ENCODE measurements at places on chromosomes 5 and 9.

DNA sequence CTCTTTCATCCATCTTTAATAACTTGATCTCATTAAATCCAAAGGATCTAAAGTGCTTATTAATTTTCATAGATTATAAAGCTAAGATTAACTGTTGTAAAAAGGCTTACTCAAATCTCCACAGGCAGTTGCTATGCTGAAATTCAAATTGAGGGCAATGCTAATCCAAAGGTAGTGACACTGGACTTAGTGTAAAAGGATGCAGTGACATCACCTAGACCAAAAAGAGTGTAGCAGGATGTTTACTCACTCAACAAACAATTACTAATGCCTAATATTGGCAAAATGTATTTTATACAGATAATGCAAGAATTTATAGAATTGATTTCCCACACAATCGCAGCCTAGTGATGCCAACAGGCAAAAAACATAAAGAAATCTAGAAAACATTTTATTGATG lies 756.2 kb downstream of the CDH9 start:
- no peak for DNase-seq

DNA sequence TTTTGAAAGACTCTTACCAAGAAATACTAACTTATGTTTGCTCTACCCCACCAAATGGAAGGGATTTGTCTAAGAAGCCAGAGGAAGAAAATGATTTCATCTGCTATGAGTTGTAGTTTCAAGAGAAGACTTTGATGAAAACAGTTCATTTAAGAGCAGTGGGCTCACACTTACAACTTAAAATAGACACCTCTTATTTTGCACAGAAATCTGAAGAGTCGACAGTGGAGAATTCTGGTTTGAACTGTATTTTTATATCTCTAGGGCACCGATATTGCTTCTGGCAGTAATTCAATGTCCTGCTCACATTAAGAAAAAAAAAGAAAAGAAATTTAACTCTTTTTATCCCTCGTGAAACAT lies 1.9 kb upstream of the DAB2 start:
- no peak for DNase-seq

GRCh38 chr9:3018071-3018470 lies 174.2 kb upstream of the PUM3 start:
- DNase-seq: no peak

DNA sequence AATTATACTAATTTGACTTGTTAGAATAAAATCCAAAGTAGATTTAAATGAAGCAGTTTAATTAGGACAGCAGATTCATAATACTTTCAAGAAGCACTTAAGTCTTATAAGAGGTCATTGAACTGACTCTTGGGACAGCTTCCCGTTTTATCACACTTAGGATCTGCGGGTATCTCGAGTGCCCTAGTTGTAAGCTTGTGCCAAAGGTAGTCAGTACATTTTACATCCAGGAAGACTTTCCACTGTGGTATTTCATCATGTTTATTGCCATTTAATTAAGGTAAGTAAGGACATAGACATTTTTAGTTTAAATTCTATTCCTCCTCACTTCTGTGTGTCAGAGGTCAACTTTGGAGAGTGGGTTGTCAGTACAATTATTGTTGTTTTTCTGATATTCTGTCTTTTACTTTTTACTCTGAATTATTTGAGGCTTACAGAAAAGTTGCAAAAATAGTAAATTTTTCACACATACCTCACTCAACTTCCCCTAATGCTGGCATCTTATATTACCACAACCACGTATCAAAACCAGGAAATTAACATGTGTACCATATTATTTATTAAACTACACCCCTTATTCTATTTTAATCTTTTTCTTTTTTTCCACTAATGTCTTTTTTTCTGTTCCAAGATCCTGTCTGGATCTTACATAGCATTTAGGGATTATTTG lies 7.5 kb upstream of the ZNF367 start:
- DNase-seq: no peak

GRCh38 chr9:127856094-127856728 lies 1.8 kb upstream of the ENG start:
- DNase-seq: no peak
